Colonic mucosa (tissue), 4 donors: ENCODE measurements at places on chromosomes 2 and 18. TPM values are rescaled to one million over a fixed set of nuclear protein-coding genes. Genes with fewer than 3 reads are reported as not detected.
A peak's percentile ranks its signal among the peaks of the same experiment; 100 is the strongest.

DNA sequence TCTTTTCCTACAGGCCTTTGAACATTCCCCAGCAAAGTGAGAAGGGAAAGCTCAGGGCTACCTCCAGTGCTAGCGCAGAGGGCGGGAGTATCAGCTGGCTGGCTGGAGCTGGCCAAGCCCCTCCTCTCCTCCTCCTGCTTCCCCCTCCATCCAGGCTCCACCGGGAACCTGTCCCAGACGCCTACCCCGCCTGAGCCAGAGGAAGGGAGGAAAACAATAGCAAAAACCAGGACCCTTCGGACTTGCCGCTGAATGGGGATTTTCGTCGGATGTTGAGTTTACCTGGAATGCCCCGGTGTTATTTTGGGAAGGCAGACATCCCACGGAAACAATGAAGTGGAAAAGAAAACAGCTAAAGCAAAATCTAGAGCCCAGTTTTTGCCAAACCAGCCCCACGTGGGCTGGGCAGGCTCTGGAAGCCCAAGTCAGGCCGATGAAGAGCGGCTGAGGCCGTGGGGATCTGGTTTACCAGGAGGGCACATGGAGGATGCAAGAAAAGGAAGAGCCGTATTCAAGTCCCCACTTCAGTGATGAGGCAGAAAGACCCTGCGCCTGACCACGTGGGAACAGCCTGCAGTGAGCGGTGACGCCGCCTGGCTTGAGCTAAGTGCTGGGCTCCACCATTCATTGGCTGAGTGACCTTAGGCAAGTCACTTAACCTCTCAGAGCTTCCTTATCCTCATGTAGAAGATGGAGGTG is 100.4 kb upstream of the LCLAT1 start:
- DNase-seq = no peak

Gene SIGLEC15
- total RNA-seq = not detected

Gene ARHGAP15
- total RNA-seq = 3.7 TPM

- DNase-seq = no peak
Measured at GRCh38 chr2:45849491-45850283, 198.2 kb downstream of the PRKCE start.

GRCh38 chr2:211380041-211380440 is 823.6 kb downstream of the CPS1 start:
- DNase-seq = no peak

GRCh38 chr2:241984658-241985057 is 115.1 kb downstream of the RTP5 start:
- no peak for DNase-seq

Gene NEURL3
- 2.6 TPM for total RNA-seq

- DNase-seq = no peak
Measured at GRCh38 chr2:151844211-151844896, 16.1 kb upstream of the ARL5A start.

GRCh38 chr18:35513181-35513936 is 15.6 kb upstream of the INO80C start:
- DNase-seq = peak; percentile 21

DNA sequence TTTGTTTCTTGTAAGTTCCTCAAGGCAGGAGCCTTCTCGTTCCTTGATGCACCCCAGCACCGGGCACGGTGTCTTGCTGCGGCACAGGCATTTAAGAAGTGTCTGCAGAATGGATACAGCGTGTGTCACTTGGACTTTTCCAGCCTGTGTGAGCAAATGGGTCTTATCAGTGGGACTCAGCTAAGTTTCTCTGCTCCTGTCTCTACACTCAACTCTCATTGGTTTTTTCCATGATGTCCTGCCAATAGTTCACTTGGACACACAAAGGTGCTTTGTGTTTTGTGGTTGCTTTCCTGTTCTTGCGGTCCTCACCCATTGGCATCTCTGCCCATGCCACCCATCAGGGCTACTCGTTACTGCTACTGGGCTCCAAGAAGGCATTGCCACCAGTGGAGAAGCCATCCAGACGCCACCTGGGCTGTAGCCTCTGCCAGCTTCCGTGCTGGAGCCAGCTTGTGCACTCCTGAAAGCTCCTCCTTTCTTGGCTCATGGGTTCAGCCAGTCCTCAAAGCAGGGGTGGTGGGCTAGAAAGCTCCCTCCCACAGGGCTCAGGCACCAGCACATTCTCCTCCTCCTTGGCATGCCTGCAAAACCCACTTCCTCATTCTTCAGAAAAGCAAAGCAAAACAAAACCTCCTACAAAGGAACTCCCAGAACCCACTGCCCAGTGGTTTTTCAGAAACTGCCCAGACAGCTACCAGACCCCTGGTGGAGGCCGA is 41.4 kb downstream of the IL1R2 start:
- peak; percentile 46 for DNase-seq

Gene CXCR1
- not detected for total RNA-seq

Gene E2F6
- 6.6 TPM for total RNA-seq

DNA sequence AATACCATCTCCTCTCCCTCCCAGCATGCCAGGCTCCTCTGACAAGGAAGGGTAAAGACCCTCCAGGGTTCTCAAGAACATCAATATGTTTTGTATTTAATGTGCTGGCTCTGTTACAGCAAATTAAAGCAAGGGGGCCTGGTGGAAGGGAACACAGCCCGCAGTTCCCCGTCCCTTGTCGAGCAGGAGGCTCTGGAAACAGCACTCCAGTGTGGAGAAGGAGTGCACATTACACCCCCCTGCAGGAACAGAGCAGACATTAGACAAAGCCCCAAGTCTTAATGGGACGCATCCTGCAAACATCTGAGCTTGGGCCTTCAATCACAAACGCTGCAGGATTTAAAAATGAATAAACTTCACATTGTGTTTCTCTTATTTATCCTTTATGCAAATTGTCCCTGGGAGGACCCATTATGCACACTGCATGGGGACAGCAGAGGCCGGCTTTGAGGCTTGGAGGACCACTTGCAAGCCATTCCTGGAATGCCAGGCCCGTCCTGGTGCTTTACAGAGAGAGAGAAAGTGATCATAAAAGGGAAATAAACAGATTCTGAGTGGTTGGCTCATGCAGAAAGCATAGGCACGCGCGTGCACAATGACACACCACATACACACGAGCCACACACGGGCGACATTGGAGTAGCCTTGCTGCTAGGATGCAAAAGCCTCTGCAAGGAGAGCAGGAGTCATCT is 328.7 kb downstream of the SMAD2 start:
- no peak for DNase-seq

Gene ACKR3
- total RNA-seq = 3.5 TPM

Gene CAPN10
- 47.8 TPM for total RNA-seq

Gene PDE11A
- total RNA-seq = 3.2 TPM

DNA sequence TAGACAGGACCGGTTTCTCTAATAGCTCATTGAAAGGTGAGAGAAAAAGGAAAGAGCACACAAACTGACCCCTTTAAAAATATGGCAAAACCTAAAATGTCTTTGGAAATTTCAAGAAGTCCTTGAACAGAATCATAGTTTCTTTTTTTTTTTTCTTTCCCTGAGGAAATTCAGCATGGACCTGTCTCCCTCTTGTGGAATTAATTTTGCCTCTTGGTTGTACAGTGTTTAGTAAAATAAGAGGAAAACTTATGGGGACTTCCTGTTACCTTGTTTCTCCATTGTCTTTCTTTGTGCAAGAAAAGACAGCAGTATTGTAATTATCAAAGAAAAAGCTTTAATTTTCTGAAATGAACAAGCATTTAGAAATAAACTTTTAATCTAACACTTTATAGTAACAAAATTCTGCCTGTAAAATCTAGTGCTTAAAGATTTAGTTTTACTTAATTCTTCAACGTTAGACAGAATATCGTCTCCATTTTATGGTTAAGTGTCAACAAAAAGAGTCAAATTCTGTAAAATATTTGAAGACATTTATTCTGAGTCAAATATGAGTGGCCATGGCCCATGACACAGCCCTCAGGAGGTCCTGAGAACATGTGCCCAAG is 176.3 kb upstream of the NABP1 start:
- DNase-seq = no peak
